NCI-H524 (cell line): ENCODE measurements at places on chromosomes 2 and 18.

GRCh38 chr2:189150033-189150432, 29.5 kb downstream of the COL5A2 start:
- no peak for DNase-seq

DNA sequence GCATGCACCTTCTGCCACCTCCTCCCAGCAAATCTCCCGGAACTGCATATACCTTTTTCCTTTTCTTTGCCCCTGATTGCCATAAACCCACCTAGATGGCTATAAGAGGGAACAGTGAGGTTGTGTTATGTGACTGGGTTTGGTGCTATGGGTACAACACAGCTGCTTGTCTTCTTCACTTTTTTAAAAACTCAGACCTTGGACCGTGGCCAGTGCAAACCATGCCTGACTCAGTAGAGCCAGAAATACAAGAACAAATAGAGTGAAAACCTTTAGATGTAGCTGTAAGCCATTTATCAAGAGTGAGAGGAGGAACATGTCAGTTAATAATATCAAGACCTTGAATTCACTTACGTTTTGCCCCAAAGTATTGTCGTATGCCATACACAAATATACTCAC, 267.4 kb upstream of the CHAC2 start:
- no peak for DNase-seq

DNA sequence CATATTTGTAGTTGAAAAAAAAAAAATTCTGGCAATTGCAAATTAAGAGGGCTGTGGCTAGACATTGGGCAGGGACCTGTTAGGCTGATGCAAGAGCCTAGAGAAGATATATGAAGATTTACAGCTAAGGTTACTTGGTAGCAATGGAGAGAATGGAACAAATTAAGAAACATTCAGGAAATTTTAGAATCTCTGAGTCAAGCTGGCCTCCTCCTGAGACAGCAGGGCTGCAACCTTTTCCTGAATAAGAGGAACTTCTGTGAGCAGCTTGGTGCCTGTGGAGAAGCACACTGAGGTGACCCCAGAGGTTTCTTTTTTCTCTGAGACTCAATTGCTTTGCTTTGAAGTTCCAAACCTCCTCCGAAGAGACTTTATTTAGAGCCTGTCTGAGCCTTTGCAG, 118.6 kb upstream of the LRATD1 start:
- no peak for DNase-seq

- DNase-seq, result no peak
Measured at GRCh38 chr2:200373231-200373630, 66.7 kb downstream of the SPATS2L start.

- DNase-seq, result no peak
Measured at GRCh38 chr18:74632856-74633255, 35.2 kb downstream of the ZNF407 start.

- DNase-seq, result peak; percentile 50
Measured at GRCh38 chr2:28452534-28453081, 43.3 kb upstream of the PLB1 start.

- no peak for DNase-seq
Measured at GRCh38 chr2:226366920-226367319, 432.7 kb downstream of the IRS1 start.

GRCh38 chr18:10477863-10478260, 23.4 kb downstream of the APCDD1 start:
- peak; percentile 18 for DNase-seq

DNA sequence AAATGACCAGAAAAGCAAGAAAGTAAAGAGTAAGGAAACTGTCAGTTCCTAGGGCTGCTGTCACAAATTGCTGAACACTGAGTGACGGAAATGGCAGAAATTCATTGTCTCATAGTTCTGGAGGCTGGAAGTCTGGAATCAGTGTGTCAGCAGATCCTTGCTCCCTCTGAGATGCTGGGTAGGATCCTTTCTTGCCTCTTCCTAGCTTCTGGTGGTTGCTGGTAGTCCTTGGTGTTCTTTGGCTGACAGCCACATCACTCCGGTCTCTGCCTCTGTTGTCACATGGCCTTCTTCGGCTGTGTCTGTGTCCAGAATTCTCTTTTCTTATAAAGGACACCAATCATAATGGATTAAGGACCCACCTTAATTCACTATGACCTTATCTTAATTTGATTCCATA, 21.9 kb downstream of the PLEKHB2 start:
- no peak for DNase-seq

DNA sequence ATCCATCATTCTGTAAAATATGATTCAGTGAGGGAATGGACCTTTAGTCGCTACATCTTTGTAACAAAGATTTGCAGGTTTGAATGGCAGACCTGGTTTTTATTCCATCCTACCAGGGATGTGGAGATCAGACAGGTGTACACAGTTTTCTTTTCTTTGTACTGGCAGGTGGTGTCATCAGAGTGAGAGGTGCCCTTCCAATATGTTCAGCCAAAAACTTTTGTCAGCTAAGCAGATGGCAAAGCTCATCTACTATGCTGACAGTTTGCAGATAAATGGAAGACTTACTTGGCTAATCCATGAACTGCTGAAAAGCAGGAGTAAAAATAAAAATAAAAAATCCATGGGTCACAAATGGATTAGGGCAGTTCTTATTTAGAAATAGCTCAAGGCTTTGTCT, 185.5 kb upstream of the DOK6 start:
- peak; percentile 83 for DNase-seq

GRCh38 chr18:11526675-11527074, 82.7 kb upstream of the SLC35G4 start:
- no peak for DNase-seq

DNA sequence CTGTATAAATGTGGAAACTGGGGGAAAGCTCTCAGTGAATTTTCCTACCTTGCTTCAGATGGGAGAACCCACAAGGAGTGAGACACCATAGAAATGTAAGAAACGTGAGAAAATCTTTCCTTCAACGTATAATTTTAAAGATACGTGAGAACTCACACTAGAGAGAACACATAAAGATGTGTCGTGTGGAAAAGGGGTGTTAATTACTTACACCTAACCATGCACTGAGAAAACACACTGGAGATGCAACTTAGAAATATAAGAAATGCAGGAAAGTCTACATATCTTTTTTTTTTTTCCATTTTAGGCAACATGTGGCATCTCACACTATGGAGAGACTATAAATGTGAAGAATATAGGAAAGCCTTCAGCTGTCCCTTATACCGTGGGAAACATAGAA, 352.9 kb upstream of the NETO1 start:
- no peak for DNase-seq

- no peak for DNase-seq
Measured at GRCh38 chr2:79162132-79162531, 2.6 kb upstream of the REG3A start.

DNA sequence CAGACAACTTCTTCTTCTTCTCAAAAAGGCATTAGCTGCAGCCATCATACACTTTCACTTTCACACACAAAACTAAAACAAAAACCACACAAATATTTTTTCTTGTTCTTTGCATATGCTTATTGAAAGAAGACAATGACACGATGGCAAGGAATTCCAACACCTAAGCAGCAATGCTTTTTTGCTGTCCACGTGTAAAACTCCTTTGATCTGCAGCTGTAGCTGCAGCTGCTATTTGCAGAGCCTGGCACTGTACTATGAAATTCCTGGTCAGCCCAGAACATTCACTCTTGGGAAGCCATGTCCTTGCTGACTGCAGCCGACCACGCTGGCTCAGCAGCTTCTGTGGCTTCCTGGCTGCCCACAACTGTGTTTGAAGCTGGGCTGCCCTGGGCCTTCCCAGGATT, 316.2 kb downstream of the CDH2 start:
- peak; percentile 10 for DNase-seq

DNA sequence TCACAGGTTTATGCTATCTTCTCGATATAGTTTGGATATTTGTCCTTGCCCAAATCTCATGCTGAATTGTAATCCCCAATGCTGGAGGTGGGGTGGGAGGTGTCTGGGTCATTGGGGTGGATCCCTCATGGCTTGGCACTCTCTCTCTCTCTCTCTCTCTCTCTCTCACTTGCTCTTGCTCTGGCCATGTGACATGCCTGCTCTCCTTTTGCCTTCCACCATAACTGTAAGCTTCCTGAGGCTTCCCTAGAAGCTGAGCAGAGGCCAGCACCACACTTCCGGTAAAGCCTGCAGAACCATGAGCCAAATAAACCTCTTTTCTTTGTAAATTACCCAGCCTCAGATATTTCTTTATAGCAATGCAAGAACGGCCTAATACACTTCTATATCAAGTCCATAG, 41.3 kb upstream of the PGAP1 start:
- no peak for DNase-seq

DNA sequence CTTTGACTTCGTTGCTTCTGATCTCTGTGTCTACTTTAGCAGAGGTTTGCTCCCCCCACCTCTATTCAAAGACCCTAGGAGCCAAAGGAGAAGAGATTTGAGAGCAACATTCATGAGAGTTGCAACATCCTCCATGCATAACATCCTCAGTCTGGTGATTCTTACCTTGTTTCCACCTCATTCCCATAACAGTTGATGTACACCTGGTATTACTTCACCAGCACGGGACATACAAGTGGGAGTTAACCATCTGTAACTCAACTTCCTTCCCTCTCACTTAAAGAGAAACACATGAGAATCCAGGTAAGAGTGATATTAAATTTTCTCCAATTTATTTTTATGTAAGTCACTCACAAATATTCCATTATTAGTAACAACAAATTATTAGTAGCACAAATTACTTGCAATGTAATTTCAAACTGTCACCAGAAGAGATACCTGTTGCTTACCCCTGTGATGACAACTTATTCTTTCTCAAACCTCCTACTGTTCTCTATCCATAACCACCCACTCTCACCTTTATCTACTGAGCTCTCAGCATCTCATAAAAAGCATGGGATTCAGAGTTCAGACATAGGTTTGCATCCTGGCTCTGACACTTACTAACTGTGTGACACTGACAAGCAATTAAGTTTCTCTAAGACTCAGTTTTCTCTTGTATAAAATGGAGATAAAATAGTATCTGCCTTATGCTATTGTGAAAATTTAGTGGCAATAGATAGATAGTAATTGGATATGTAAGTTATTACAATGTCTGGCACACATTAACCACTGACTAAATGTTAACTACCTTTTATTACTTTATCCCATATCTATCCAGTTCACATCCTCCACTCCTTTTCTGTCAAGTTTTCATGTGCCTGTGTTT, 184.6 kb upstream of the SRD5A2 start:
- DNase-seq, result no peak

GRCh38 chr2:158685646-158686045, 109.5 kb upstream of the DAPL1 start:
- DNase-seq, result no peak

DNA sequence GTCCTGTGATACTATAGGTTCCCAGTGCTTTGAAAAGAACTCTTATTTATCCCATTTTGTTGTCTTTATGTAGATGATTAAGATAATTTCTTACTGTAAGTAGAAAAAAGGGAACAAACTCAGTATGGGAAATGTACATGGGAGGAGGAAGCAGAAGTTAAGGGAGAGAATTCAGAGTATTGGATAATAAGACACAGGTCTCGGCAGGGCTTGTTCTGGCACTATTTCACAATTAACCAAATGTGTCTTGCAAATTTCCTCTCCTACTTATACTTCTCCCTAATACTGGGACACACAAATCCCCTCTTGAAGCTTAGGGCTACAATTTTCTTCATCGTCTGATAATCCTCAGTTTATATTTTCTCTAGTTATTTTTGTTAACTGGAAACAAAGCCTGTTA, 744.0 kb downstream of the ADCYAP1 start:
- no peak for DNase-seq

DNA sequence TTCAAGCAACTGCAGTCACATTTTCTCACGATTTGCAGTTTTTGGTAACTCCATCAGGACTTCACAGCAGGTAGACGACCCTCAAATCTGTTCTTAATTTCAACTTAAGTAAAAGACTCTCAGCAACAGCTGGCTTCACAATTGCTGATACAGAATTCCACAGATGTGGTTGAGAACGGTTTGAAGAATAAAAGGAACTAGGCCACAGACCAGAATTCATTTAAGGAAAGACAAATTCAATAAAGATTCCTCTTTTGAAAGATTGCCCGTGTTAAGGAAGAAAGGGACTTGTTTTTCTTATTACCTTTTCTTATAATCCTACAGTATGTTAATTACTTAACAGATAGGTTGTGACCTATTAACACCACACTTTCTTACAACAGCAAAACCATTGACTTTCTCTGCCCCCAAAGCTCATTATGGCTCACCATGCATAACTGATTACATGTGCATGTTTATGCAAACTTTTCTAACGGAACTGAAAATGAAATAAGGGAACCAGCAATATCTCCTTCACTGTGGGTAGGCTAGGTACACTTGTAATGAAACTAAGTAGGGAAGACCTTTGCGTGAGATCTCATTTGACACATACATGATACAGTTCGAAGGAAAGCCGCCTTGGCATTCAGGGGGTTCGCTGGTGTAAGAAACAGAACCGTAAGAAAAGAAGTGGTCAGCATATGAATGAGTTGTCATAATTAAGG, 4.7 kb upstream of the ZNF516 start:
- no peak for DNase-seq

DNA sequence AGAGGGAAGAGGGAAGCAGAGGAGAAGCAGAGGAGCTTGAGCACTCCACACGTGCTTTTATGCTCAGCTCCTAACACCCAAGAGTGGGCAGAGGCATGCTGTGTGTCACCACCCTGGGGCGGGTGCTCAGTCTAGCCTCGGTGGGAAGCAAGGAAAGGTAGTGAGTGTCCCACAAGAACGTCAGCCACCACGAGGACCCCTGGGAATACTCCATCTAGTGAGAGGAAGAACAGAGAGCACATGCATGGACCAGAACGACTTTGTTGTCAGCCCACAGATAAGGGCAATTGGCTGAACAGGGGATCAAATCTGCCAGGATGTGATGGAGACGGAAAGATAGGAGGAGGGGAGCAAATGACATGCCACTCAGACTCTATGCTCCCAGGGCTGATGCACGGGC, 83.4 kb downstream of the XDH start:
- DNase-seq, result no peak

- DNase-seq, result no peak
Measured at GRCh38 chr2:215451012-215451756, 15.3 kb upstream of the FN1 start.

DNA sequence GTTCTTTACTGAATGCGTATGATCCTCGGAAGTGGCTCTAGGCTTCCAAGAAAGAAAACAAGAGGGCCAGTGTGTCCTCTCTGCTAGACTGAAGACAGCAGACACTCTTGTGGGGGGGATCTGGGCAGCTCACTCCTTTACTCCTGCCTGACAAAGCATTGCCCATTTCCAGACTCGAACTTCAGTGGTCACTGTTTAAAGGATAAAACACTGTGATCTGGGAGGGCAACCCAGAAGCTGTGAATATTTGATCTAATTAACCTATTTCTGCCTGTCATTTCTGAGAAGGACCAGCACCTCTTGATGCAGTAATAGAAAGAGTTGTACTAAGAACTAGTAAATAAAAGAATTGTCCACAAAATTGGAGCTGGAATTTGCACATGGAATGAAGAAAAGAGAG, 24.5 kb upstream of the CCDC68 start:
- DNase-seq, result no peak

GRCh38 chr18:63336366-63337099, 17.0 kb upstream of the BCL2 start:
- DNase-seq, result no peak

GRCh38 chr2:187169864-187170263, 278.2 kb downstream of the CALCRL start:
- no peak for DNase-seq

GRCh38 chr18:43534511-43534910, 257.2 kb upstream of the SYT4 start:
- no peak for DNase-seq

- no peak for DNase-seq
Measured at GRCh38 chr2:215660687-215661086, 224.8 kb upstream of the FN1 start.

- no peak for DNase-seq
Measured at GRCh38 chr18:44836263-44836662, 155.6 kb downstream of the SETBP1 start.

- DNase-seq, result no peak
Measured at GRCh38 chr18:45379903-45380302, 235.4 kb upstream of the SLC14A2 start.

GRCh38 chr2:138084206-138084605, 119.9 kb downstream of the HNMT start:
- no peak for DNase-seq
